K562 (cell line): ENCODE measurements at places on chromosomes 5 and 9. TPM values are rescaled to one million over a fixed set of nuclear protein-coding genes. Genes with fewer than 3 reads are reported as not detected.

Gene NRARP
- total RNA-seq: 24.5 and 29.5 TPM in 2 replicates

Gene WNT8A
- not detected in 2 replicates for total RNA-seq

Gene PCDHB3
- total RNA-seq: not detected in 2 replicates

Gene IFNK
- total RNA-seq: not detected in 2 replicates

Gene ABO
- 11.9 and 15.3 TPM in 2 replicates for total RNA-seq

Gene ERCC6L2
- total RNA-seq: 26.7 and 31.6 TPM in 2 replicates

Gene SLC2A6
- total RNA-seq: 0.16 and 0.38 TPM in 2 replicates

Gene MARCHF3
- 23.5 TPM in 2 replicates for total RNA-seq

- DNase-seq: no peak
- H3K36me3 ChIP-seq: no peaks in the 10 kb centered on the region
- no peak overlapping the region for H3K4me3 ChIP-seq
- H3K27me3 ChIP-seq: peaks cover 19% of the 10 kb centered on the region
- no peak overlapping the region for H3K27ac ChIP-seq
Observed at GRCh38 chr5:178423901-178424809, 166.0 kb downstream of the COL23A1 start.

- no peak overlapping the region for H3K27ac ChIP-seq
- H3K4me1 ChIP-seq: no peaks in the 10 kb centered on the region
- no peak overlapping the region for H3K4me3 ChIP-seq
- no peaks in the 10 kb centered on the region for H3K36me3 ChIP-seq
Observed at GRCh38 chr5:73188764-73189531, 16.0 kb downstream of the TMEM174 start.

DNA sequence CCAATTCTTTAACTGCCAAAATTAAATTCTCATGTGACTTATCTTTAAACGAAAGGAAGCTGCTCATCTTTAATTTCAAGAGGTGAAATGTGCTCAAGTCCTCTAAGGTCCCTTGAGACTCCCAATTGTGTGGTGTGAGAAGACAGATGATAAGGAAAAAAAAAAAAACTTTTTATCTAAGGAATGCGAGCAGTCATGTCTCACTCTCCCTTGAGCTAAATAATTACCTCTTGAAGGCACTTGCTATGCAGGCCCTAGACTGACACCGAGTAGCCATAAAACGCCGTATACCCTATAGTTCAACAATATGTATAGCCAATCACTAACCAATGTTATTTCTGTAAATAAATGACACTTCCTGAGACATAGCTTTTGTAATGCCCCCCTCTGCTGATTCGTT, 1.5 kb upstream of the DTWD2 start:
- H3K27me3 ChIP-seq: no peaks in the 10 kb centered on the region
- H3K36me3 ChIP-seq: no peaks in the 10 kb centered on the region
- no peak overlapping the region for H3K4me3 ChIP-seq
- peaks cover 13% of the 10 kb centered on the region for H3K4me1 ChIP-seq
- H3K27ac ChIP-seq: peak overlapping the region; percentile 46
- DNase-seq: no peak

GRCh38 chr5:36238502-36239295, 3.0 kb downstream of the NADK2 start:
- H3K27me3 ChIP-seq: no peaks in the 10 kb centered on the region
- peak overlapping the region; percentile 99; the same call in 2 of the 3 replicates for H3K27ac ChIP-seq
- H3K4me1 ChIP-seq: peaks cover 20% of the 10 kb centered on the region
- no peak overlapping the region for H3K4me3 ChIP-seq

- H3K4me1 ChIP-seq: no peaks in the 10 kb centered on the region
- no peak for DNase-seq
- H3K27me3 ChIP-seq: no peaks in the 10 kb centered on the region
- no peak overlapping the region for H3K4me3 ChIP-seq
- 0 out of 3 replicates have a peak, but pooled peaks cover 3% of the 10 kb centered on the region for H3K36me3 ChIP-seq
Observed at GRCh38 chr5:122035913-122036312, 42.1 kb downstream of the LOX start.

DNA sequence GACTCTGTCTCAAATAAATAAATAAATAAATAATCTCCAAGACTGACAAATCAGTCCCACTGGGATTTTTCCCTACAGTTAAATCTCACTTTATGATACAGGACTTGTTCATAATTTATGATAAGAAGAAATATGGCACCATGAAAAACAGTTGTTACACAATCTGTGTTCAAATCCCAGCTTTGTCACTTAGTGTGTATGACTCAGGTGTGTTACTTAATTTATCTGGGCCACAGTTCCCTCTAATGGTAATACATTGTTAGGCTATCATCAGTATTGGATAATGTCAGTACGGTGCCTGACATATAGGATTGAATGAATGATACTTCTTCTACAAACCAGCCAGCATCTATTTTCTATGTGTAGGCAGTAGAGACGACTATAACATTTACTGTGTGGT, 23.1 kb downstream of the SLC36A3 start:
- no peak overlapping the region for H3K27ac ChIP-seq
- H3K36me3 ChIP-seq: no peaks in the 10 kb centered on the region
- H3K27me3 ChIP-seq: peaks cover 7% of the 10 kb centered on the region
- no peak for DNase-seq

DNA sequence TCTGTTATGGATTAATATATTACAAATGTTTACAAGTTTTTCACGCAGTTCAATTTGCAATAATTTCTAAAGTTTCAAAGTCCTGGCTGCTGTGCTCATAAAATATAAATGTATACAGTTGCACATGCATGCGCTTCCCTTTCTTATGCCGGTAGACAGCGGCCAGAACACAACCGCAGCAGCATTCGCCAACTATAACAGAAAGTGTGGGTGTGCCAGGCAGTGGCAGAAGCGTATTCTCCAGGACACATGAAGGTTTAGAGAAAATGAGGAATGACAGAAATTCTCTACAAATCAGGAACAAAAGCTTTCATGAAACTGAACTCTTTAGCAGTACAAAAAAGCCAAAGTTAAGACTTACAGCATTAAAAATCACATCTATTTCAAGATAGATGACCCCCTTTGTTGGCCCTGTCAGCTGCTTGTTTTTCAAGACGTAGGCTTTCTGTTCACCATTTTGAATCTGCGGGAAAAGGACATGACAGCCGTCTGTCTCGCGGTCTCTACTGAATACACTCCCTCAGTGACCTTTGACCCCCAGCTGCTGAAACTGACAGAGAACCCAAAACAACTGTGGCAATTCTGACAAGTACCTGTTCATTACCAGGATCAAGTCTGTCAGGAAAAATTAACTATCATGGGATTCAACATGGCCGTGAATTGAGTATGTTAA, 252.2 kb downstream of the SLF1 start:
- no peaks in the 10 kb centered on the region for H3K36me3 ChIP-seq
- H3K27ac ChIP-seq: no peak overlapping the region
- no peak overlapping the region for H3K4me3 ChIP-seq
- H3K27me3 ChIP-seq: no peaks in the 10 kb centered on the region
- no peak for DNase-seq

DNA sequence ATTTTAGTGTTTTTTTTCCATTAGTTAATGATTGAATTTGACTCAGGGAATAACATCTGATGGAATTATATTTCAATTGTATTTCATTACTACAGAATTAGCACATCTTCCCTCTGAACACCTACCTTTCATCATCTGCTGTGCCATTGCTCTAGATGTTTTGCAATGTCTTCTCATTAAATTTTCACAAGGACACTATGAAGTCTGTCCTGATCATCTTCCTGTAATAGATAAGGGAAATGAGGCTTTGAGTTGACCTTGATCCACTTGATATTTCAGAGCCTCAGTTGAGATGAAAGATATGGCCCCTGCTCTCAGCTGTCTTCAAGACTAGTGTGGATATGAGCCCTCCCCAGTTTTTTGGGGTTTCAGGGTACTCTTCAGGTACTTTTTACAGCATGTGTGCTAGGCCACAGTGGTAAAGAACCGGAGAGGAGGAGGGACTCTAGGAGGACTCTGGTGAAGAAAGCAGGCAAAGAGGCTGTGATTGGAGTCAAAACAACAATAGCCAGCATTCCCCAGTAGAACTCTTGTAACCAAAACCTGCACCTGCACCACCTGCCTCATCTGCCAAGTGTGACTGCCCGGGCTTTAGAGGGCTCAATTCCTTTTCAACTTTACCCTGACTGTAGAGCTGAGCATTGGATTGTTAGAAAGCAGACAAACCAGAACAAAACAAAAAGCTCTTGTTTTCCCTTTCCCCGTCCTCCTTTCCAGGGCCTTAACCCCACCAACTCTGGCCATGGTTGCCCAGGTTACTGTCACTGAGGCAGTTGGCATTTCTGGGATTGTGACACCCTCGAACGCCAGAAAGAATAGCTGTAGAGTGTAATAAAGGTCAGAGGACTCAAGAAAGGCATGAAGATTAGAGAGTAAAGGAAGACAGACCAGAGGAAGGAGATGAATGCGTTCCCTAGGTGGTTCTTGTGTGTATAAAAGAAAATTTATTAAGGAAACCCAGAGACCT, 56.3 kb downstream of the ERAP1 start:
- H3K4me3 ChIP-seq: no peak overlapping the region
- H3K27me3 ChIP-seq: no peaks in the 10 kb centered on the region
- H3K27ac ChIP-seq: no peak overlapping the region
- H3K4me1 ChIP-seq: no peaks in the 10 kb centered on the region
- no peak for DNase-seq
- H3K36me3 ChIP-seq: peaks cover 83% of the 10 kb centered on the region

DNA sequence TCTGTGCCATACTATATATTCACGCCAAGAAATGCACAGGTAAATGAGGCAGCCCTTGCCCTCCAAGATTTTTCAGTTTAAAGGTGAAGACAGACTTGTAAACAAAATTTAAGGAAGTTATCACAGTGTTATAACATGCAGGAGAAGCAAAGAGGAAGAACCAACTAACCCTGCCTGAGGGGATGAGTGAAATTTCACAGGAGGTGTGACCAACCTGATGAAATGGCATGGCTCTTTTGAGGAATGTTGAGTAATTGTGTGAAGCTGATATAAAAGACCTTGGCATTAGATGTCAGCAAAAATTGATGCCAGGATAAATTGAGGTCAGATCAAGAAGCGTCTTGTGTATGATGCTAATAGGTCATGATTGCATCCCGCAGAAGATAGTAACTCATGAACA, 86.5 kb downstream of the HCN1 start:
- H3K4me3 ChIP-seq: no peak overlapping the region
- no peaks in the 10 kb centered on the region for H3K4me1 ChIP-seq
- H3K27ac ChIP-seq: no peak overlapping the region
- no peaks in the 10 kb centered on the region for H3K36me3 ChIP-seq
- H3K27me3 ChIP-seq: no peaks in the 10 kb centered on the region
- no peak for DNase-seq

GRCh38 chr5:135951257-135951656, 3.5 kb downstream of the LECT2 start:
- H3K4me3 ChIP-seq: no peak overlapping the region
- no peaks in the 10 kb centered on the region for H3K36me3 ChIP-seq
- DNase-seq: no peak
- H3K27ac ChIP-seq: no peak overlapping the region

- no peak overlapping the region for H3K27ac ChIP-seq
- H3K36me3 ChIP-seq: no peaks in the 10 kb centered on the region
- H3K4me1 ChIP-seq: no peaks in the 10 kb centered on the region
- no peak overlapping the region for H3K4me3 ChIP-seq
Observed at GRCh38 chr5:14145435-14146334, 2.5 kb downstream of the TRIO start.

- H3K27me3 ChIP-seq: no peaks in the 10 kb centered on the region
- H3K4me1 ChIP-seq: peaks cover 13% of the 10 kb centered on the region
- H3K36me3 ChIP-seq: no peaks in the 10 kb centered on the region
Observed at GRCh38 chr5:149700347-149700746, 29.8 kb upstream of the PPARGC1B start.

- H3K36me3 ChIP-seq: no peaks in the 10 kb centered on the region
- no peak for DNase-seq
- no peak overlapping the region for H3K4me3 ChIP-seq
Observed at GRCh38 chr5:114391321-114391720, 29.5 kb downstream of the KCNN2 start.

DNA sequence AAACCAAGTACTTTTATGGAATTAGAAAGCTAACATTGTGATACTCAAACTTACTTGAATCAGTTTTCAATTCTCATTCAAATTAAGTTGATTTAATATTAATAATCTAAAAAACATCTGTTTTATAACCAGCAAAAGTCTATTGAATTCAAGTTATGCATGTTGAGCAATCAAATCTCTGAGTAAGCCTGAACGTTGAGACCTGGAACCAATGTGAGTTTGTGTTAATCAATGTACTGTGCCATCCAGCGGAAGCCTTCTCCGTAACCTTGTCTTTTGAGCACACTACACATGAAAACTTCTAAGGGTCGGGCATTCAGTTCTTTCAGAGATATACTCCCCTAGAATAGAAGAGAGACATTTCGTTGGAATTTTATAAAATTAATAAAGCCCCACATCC, 25.9 kb downstream of the SAR1B start:
- no peaks in the 10 kb centered on the region for H3K4me1 ChIP-seq
- H3K4me3 ChIP-seq: no peak overlapping the region
- DNase-seq: no peak
- H3K36me3 ChIP-seq: peaks cover 72% of the 10 kb centered on the region

DNA sequence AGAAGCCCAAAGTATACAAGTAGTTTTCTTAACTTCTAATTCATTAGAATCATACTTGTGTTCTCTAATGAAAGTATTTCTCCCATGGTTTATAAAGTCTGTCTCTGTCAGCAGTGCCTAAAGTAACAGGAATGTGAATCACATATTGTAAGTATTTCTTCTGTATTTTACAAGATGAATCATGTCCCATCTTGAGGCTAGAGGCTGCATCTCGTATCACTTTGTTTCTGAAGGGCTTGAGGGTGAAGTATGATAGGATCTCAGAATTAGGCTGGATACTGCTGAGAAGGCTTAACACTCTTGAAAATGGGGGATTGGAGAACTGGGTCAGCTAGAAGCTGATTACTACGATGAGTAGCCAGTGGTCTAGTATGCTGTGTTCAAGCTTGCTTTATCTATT, 242.2 kb upstream of the ACTBL2 start:
- H3K27ac ChIP-seq: no peak overlapping the region
- no peak for DNase-seq
- H3K4me3 ChIP-seq: no peak overlapping the region

DNA sequence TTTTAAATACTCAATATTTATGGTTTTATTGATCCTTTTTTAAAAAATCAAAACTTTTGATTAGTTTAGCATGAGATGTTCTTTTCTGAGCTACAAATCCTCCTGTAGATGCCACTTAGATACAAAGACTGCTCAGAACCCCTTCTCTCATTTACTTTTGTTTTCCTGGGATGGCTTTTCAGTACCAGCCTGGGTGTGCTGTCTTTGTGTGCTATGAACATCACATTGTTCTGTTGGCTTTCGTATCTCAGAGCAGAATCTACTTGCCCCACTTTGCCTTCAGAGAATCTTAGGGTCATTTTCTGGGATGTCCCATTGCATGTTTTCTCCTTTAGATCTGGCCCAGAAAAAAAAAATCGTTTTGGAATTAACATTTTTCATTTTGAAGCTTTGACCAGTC, 85.9 kb downstream of the RASGRF2 start:
- H3K4me1 ChIP-seq: no peaks in the 10 kb centered on the region
- H3K27ac ChIP-seq: no peak overlapping the region
- no peak overlapping the region for H3K4me3 ChIP-seq
- DNase-seq: no peak

- no peak overlapping the region for H3K27ac ChIP-seq
- no peak for DNase-seq
- H3K4me3 ChIP-seq: no peak overlapping the region
- H3K4me1 ChIP-seq: no peaks in the 10 kb centered on the region
Observed at GRCh38 chr5:123916345-123917121, 404.6 kb downstream of the CSNK1G3 start.

- no peaks in the 10 kb centered on the region for H3K4me1 ChIP-seq
- no peak overlapping the region for H3K27ac ChIP-seq
- no peak for DNase-seq
- no peaks in the 10 kb centered on the region for H3K27me3 ChIP-seq
- no peaks in the 10 kb centered on the region for H3K36me3 ChIP-seq
- H3K4me3 ChIP-seq: no peak overlapping the region
Observed at GRCh38 chr9:4042991-4043390, 256.9 kb downstream of the GLIS3 start.

- H3K4me1 ChIP-seq: peaks cover 12% of the 10 kb centered on the region
- no peak for DNase-seq
- H3K27ac ChIP-seq: no peak overlapping the region
- H3K27me3 ChIP-seq: peaks cover 14% of the 10 kb centered on the region
- no peak overlapping the region for H3K4me3 ChIP-seq
Observed at GRCh38 chr5:170154297-170154696, 48.6 kb downstream of the FOXI1 start.
